RPMI7951 (cell line): ENCODE measurements at places on chromosomes 3 and 15. TPM values are rescaled to one million over a fixed set of nuclear protein-coding genes. Genes with fewer than 3 reads are reported as not detected.

DNA sequence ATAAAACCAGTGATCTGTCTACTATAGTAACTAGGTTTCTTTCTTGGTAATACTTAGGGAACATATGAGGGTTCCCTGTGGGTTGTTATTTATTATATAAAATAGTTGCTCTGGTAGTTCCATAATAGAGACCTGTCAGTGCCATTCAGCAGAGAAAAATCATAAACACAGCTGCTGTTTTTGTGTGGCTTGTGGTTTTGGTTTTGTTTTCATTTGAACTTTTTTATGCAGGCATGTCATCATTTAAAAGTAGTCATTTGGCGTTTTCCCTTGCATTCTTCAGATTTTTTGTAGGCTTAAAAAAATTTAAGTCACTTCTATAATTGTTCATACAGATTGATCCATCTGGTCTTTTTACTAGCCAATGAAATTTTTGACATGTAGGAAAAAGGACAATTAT, 47.9 kb downstream of the PIK3CA start:
- peak; percentile 70 for DNase-seq

- DNase-seq, result peak; percentile 95
Measured at GRCh38 chr3:58072052-58072762, 64.0 kb downstream of the FLNB start.

- DNase-seq, result peak; percentile 97
Measured at GRCh38 chr15:40232625-40233070, 6.2 kb upstream of the PAK6 start.

GRCh38 chr3:28328188-28329151, 20.1 kb upstream of the ZCWPW2 start:
- DNase-seq, result peak; percentile 29

LRRK1 gene
- 5.0 and 10.8 TPM in 2 replicates for total RNA-seq
